ENCODE measurements at places on chromosomes 5 and 9. TPM values are rescaled to one million over a fixed set of nuclear protein-coding genes. Genes with fewer than 3 reads are reported as not detected.

PCDHGA8 gene
- total RNA-seq, result 0.90 TPM

TMEM174 gene
- total RNA-seq, result not detected

TRIM36 gene
- total RNA-seq, result 14.6 TPM

LCN15 gene
- not detected for total RNA-seq

RNF130 gene
- 76.4 TPM for total RNA-seq

BTF3 gene
- total RNA-seq, result 861 TPM

INSL4 gene
- total RNA-seq, result not detected

DNA sequence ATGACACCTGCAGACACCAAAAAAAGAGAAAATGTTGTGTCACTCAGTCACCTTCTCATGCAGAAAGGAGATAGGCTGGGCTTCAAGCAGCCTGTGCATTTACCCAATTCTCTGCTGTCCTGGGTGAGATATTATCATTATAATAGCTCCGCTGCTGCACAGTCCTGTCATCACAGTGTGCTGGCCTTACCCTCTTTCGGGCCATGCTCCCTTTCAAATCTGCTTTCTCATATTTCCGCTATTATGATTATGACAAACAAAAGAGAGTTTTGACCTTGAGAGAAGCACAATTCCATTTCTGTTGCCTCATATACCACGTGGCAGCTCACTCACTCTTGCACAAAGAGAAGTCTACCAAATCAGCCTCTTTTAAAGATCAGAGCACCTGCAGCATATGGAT is 1350.1 kb upstream of the ACO1 start:
- no peak for DNase-seq

- no peak for DNase-seq
Observed at GRCh38 chr9:27601396-27601795, 28.1 kb upstream of the C9orf72 start.

DNA sequence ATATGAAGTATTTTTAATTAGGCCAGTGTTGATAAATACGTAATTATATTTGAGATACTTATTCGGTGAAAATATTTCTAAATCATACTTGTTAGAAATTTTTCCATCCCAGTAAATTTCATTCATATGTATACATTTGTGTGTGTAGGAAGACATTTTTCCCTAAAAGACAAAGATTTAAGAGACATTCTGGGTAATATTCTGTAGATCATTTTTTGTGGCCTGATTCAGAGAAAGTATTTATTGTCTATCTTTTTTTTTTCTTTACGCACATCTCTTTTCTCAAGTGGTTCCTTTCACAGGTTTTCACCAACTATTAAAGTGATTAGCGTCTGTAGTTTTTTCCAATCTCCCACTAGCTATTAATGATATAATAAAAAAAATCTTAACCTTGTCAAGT is 224.1 kb downstream of the MEF2C start:
- DNase-seq, result no peak

DNA sequence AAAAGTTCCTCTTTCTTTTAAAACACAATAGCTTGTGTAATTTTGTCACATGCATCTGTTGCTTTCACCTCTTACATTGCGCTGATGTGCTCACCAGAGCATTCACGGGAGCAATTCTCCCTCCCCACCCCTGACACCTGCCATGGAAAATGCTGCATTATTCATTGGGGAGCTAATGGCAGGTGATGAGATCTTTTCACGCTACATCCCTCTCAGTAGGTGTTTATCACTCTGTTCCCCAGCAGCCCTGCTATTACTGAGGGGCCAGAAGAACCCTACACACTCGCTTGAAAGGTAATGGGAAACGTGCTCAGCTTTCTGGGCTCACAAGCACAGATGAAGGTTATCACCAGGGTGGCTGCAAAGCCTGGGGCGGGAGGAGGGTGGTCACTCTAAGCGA is 398.0 kb downstream of the PSAT1 start:
- DNase-seq, result no peak

DNA sequence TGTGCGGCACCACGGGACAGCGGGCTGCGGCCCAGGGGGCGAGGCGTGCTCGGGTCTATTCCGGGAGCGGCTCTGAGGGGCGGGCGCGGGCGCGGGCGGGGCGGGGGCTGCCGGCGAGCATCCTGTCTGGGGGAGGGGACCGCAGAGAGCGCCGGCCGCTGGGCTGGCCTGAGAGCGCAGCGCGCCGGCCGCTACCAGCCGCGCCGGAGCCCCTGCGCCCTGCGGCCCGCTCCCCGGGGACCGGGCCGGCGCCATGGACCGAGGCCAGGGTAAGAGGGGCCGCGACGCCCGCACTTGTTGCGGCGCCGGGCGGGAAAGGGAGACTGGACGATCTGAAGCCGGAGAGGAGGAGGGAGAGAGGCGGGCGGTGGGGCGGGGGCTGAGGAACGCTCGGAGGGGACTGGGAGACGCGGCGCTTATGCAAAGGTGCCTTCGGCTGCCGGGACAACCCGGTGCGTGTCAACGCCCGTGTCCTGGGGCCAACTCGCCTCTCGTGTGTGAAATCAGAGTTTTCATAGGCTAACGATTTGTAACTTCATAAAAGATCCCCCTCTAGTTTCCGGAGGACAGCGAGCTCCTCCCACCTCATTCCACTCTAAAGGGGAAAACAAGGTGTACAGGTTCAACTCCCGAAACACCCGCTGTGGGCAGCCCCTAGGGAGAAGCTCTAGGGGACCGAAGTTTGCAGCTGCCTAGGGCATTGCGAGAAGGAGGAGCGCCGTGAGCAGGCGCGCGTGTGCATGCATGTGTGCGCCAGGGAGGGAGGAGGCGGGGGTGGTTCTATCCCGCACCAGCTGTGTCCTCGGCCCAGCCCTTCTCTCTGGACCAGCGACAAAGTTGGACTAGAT is at the start of gene AFAP1L1:
Gene AFAP1L1, plus strand, starts transcription at position 144 of the 848 bp plus-strand sequence. Its CDS starts 110 bp downstream, at position 254.
- DNase-seq, result peak; percentile 59

DNA sequence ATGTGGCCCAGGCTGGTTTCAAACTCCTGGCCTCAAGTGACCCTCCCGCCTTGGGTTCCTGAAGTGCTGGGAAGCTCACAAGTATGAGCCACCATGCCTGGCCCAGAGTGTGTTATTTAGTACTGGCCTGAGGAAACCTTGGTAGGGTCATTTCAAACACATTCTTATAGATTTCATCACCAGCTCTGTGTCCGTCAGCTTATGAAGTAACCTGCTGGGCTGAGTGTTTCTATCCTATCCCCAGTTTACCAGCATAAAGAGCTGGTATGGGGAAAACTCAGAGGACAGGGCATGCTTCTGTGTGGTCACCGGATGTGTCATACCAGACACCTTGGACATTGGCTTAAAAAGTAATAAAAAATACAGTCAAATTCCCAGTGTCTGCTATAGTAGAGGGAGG is 45.3 kb downstream of the PTPN3 start:
- DNase-seq, result no peak

DNA sequence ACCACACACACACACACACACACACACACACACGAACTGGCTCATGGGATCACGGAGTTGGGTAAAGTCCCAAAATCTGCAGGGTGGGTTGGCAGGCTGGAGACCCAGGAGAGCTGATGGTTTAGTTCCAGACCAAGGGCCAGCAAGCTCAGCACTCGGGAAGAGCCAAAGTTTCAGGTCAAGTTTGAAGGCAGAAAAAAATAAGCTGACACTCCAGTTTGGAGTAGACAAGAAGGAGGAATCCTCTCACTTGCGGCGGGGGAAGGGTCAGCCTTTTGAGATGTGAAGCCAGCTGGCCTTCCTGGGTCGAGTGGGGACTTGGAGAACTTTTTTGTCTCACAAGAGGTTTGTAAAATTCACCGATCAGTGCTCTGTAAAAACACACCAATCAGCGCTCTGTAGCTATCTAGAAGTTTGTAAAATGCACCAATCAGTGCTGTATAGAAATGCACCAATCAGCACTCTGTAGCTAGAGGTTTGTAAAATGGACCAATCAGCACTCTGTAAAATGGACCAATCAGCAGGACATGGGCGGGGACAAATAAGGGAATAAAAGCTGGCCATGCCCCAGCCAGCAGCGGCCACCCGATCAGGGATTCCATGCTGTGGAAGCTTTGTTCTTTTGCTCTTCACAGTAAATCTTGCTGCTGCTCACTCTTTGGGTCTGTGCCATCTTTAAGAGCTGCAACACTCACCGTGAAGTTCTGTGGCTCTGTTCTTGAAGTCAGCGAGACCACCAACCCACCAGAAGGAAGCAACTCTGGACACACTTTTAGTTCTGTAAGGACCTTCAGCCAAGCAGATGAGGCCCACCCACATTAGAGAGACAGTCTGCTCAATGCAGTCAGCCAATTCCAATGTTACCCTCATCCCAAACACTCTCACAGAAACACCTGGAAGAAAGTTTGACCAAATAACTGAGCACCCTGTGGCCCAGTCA is 37.8 kb upstream of the UNC5A start:
- DNase-seq, result peak; percentile 17

- no peak for DNase-seq
Observed at GRCh38 chr5:110054240-110054639, 364.5 kb downstream of the MAN2A1 start.

DNA sequence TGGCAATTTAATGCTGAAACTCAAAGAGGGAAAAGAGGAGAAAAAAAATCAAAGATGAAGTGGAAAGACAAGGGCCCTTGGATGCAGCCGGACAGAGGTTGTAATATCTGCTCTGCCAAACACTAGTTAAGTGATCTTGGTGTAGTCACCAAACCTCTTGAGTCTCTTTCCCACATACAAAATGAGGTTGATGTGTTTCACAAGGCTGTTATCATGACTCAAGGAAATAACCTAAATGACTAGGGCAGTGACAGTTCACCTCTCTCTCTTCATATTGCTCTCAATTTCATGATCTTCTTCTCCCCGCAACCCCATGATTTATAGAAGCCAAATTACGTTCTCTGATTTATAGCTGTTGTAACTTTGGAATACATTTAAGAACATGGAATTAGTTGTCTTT is 44.9 kb downstream of the PIK3R1 start:
- no peak for DNase-seq

GRCh38 chr9:123116036-123116435 is 82.6 kb downstream of the GPR21 start:
- DNase-seq, result no peak

- DNase-seq, result no peak
Observed at GRCh38 chr5:95856501-95856981, 34.0 kb upstream of the GLRX start.

DNA sequence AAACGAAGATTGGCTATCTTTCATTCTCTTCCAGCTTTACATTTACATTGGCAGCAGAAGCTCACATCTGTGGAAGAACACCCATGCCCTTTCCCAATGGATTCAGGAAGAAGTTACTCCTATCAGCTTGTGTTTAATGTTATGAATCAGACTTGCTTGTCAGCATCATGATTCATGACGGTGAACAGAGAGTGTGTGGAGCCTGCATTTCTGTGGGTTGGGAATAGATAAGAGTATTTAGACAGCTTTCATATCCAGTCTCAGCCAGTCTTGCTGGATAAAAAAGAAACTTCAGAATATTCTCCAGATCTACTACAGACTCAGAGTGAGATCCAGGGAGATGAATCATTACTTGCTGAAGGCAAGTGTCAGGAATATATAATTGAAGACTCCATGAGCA is 812.9 kb upstream of the ZNF608 start:
- no peak for DNase-seq

DNA sequence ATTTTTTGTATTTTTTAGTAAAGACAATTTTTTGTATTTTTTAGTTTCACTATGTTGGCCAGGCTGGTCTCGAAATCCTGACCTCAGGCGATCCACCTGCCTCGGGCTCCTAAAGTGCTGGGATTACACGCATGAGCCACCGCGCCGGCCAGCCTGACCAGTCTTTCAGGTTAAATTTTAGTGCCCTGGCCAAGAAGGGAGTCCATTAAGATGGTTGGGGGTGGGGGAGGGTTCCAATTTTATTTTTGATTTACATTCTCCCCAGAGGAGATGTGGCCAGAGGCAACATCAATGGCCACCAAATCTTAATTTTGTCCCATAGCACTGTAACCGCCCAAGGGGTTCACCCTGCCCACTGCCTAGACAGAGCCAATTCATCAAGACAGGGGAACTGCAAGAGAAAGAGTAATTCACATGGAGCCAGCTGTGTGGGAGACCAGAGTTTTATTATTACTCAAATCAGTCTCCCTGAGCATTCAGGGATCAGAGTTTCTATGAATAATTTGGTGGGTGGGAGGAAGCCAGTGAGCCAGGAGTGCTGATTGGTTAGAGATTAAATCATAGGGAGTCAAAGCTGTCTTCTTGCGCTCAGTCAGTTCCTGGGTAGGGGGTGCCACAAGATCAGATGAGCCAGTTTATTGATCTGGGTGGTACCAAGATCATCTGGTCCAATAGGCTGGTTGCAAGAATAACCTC is 24.7 kb downstream of the TBCA start:
- no peak for DNase-seq

- DNase-seq, result no peak
Observed at GRCh38 chr9:109088221-109088620, 31.5 kb downstream of the TMEM245 start.

GRCh38 chr5:178576591-178577351 is 13.4 kb downstream of the COL23A1 start:
- DNase-seq, result peak; percentile 58

- DNase-seq, result no peak
Observed at GRCh38 chr5:77945874-77946273, 169.7 kb upstream of the TBCA start.

DNA sequence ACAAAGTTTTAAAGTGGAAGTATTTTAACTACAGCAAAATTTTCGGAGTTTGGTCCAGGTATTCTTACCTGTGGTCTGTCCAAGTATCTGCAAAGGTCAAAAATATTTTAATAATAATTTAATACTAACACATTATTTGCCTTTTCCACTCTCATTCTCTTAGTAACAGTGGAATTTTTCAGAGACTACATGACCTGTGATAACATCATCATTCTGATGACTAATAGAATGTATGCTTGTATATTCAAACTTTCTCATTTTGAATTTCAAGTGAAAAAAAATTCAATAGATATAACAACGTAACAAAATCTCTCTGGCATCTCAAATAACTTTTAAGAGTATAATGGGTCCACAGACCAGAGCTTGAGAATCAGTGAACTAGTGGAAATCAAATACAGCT is 78.3 kb downstream of the FBXL17 start:
- DNase-seq, result no peak

GRCh38 chr9:125346080-125346732 is 84.6 kb downstream of the GAPVD1 start:
- DNase-seq, result no peak

DNA sequence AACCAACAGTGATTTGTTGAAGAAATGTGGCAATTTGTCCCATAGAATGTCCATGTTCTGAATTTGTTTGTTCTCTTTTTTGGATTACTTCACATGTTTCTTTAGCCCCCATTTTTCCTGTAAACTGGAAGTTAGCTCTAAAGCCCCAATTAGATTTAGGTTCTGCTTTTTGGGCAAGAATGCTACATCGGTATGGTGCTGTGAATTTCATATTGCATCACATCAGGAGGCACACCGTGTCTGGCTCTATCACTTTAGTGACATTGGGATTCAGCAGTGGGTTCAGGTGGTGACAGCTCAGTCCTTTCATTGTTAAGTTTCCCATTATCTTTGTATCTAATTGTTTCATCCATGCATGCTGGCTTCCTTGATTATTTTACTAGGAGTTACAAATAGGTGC is 27.9 kb downstream of the ADGRV1 start:
- no peak for DNase-seq
